ENCODE measurements at places on chromosomes 3 and 15.

- DNase-seq = no peak
Observed at GRCh38 chr3:138908846-138909245, 38.1 kb downstream of the FOXL2 start.

DNA sequence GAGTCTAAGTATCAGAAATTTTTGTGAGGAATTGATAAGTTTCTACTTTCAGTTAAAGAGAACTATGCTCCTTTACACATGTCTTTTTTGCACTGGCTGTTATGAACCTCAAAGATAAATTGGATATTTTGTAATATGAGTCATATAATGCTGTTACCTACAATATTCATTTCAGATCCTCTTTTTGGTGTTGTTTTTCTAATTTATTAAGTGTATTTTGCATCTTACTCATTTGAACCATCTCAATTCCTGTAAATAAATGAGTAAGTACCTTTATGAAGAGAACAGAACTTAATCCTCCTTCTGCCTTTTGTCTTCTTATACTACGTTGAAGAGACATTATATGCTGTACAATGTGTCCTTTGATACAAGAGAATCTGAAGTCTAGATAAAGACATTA is 74.4 kb downstream of the ZIC1 start:
- DNase-seq = no peak

DNA sequence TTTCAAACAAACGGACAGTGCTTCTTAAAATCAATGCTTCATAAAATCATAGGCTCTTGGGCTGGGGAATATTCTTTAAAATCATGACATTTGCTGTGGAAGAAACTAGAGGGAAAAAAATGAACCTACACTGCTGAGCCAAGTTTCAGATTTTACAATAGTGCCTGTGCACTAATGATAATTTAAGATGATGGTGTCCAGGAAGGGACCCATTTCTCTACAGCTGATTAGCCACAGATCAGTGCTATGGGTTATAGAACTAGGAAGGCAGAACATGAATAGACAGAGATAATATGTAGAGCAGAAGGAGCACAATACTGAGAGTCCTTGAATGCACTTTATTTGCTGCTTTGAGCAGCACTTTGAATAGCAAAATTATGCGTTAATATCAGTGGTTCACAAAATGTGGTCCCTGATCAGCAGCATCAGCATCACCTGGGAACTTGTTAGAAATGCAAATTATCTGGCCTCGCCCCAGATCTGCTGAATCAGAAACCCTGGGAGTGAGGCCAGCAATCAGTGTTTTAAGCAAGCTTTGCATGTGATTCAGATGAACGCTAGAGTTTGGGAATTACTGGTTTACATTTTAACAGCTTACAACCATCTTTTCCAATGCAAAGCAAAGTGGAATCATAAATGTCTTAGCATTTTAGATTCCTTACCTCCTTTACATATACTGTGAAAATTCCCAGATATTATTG is 135.8 kb upstream of the ANKRD28 start:
- no peak for DNase-seq

DNA sequence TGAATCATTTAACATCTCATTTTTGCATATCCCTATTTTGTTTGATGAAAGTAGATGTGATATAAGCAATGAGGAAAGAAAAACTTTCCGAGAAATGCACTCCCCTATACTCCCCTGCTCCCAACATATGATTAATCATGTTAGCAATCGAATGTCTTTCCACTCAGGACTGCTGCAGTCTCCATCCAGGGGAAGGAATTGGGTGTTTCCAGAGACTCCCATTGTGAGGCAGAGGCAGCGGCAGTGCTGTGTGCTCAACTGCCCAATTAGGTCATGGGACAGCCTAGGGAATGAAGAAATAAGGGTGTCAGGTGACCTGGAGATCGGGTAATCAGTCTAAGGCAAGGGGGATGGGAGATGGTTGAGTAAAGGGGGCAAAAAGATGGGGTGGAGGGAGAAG is 268.6 kb upstream of the MEIS2 start:
- DNase-seq = no peak

DNA sequence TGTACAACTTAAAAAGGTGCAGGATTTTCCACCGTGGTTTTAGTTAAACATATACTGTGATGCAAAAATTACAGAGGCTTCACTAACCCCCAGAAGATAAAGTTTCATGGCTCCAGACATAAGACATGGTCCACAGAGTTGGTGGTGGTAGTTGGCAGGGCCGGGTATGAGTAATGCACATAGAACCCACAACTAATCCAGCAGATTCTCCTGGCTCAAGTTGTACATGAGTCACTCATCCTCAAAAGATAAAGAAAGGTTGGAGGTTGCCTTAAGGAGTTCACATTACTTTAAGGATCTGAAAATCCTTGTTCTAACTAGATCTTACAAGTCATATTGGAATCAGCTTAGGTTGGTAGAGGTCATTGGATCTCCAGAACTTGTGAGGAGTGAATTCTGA is 98.3 kb upstream of the ZBTB20 start:
- DNase-seq = no peak
